ENCODE measurements at places on chromosomes 7 and 10.

DNA sequence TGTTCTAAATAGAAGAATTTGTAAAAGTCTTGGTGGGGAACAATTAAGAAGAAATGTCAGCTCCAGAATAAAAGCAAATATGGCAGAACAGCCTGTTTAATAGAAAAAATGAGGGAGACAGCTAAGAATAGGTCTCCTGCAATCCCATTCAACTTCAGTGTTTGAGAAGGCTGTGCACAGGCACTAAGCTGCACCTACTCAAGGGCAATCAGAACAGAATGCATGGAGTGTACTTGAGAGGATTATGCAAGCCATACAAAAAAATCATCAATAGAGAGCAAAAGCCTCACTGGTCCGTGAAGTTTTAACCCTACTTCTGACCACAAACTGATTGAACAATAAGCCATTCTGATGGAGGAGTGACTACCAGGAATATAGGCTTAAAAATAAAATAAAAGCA, 690.7 kb upstream of the PCDH15 start:
- no peak for DNase-seq

- DNase-seq, result no peak
Observed at GRCh38 chr7:141362580-141363435, 188.4 kb upstream of the AGK start.

DNA sequence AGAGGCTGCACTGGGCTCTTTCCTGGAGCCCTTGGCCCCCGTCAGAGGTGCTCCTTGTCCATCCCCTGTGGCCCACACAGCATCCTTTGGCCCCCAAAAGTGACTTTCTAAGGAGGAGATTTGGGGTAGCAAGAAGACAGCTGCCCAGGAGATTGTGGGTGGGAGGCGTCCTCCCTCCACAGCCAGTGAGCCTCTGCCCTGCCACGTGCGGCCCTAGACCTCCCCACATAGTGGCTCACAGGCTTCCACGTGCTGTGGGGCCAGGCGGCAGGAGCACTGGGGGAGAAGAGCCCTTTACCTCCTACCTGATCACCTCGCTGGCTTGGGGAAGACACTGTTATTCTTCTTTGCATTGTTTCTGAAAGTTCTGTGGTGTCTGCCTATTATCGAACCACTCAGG, 178.8 kb downstream of the TCERG1L start:
- DNase-seq, result no peak

GRCh38 chr10:68327889-68328786, 3.7 kb upstream of the HNRNPH3 start:
- DNase-seq, result peak; percentile 53

- DNase-seq, result no peak
Observed at GRCh38 chr10:52729271-52730104, 43.1 kb downstream of the MBL2 start.

- no peak for DNase-seq
Observed at GRCh38 chr10:51666456-51666855, 32.9 kb downstream of the CSTF2T start.

GRCh38 chr10:112926906-112927688, 22.9 kb upstream of the TCF7L2 start:
- DNase-seq, result no peak

- peak; percentile 50 for DNase-seq
Observed at GRCh38 chr7:132076301-132077035, 499.8 kb downstream of the PLXNA4 start.

- DNase-seq, result no peak
Observed at GRCh38 chr10:110260746-110261477, 43.8 kb downstream of the SMNDC1 start.

DNA sequence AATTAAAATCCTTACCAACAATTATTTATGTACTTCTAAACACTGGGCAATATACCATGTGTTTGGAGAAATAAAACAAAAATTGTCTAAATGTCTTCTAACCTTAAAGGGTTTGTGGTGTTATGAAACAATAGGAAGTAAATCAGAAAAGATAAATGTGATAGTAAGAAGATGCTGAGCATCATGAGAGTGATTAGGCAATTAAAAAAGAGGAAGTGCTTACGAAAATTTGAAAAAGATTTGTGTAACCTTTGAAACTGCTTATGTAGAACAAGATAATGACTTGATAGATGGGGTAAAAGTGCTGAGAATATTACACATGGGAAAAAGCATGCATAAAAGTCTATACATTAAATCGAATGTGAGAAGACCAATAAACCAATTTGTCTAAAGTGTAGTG, 573.4 kb upstream of the CNTNAP2 start:
- DNase-seq, result peak; percentile 20

DNA sequence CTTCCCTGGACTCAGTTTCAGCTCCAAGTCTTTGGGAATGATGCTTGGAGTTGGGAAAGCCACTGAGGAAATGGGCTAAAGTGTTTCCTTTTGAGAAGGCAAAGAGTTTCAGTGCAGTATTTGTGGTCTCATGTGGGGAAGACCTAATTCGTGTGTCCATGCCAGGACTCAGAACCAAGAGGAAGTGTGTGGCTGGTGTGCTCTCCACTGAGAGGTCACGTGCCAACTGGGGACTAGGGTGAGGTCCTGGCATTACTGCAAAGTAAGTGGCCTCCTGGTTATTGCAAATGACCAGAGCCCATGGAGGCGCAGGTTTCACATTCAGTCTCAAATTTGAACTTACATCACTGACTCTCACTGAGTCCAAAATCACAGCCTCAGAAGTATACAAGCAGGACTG, 48.6 kb upstream of the ITPRID1 start:
- DNase-seq, result no peak

DNA sequence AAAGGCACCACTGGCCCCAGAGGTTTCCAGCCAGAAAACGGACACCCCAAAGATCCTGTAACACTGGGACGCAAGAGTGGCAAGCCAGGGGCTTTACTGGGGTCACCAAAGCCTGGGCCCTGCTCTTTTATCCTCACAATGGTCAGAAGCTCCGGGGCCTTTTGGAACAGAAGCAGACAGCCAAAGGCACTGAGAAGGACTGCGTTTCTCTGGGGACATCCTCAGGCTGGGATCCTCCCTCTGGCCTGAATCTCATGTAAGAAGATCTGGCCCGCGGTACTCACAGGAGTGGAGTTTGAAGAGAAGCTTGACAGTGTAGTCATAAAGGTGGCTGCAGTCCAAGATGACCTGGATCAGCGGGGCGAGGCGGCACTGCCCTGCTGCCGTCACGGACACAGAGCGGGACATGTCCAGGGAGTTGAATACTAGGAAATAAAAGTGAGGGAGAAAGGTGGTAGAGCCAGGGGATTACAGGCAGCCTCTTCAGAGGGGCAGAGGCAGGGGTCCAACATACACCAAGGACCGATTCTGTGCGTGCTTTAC, 81.4 kb downstream of the SPDYE5 start:
- DNase-seq, result no peak

- DNase-seq, result no peak
Observed at GRCh38 chr10:26486990-26487850, 49.1 kb downstream of the APBB1IP start.

DNA sequence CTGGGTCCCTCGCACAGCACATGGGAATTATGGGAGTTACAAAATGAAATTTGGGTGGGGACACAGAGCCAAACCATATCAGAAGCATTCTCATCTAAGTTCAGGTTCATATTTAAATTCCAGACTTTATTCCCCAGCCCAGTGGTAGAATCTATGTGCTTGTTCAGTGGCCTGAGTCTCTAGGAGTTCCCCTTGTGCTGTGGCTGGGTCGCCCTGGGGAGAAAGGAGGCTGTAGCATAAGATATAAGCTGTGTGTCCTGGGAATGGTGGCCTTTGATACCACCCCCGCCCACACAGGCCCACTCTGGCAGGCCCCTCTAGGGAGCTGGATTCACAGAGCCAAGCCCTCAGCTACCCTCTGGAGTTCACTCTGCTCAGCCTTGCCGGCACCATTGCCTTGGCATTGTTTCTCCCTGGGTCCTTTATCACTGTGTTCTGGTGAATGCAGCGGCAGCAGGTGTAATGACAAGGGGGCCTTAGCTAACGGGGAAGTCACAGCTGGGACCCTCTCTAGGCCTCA, 64.2 kb downstream of the MINDY4 start:
- DNase-seq, result no peak

DNA sequence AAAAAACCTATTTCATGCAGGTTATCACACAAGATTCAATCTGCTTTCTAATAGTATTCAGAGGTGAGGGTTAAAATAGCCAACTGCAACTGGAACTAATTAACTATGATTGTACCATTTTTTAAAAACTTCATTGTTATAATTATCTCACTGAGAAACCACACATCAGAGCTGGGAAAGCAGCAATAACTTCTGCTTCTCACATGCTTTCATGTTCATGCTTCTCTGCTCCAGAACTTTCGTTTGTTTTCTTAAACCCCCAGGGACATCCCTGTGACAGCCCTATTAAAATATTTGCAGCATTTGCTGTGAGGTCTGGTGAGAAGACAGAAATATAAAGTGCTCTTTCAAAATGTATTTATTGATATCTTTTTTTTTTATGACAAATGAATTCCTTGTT, 389.0 kb upstream of the SORCS1 start:
- DNase-seq, result no peak

DNA sequence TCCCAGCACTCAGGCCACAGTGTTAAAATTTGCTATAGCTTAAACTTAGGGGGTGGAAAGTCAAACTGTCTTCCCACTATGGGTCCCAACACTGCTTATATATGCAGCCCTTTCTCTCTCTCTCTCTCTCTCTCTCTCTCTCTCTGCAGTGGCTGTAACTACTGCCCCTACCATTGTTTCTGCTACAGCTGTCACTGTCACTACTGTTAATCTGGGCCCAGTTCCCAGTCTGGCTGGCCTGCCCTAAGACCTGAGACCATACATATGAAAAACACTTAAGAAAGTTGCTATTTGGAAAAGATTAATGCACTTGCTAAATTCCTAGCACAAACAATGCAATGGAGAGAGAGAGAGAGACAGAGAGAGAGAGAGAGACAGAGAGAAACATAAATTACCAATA, 78.6 kb downstream of the THSD7A start:
- no peak for DNase-seq
